ENCODE measurements at places on chromosomes 1 and 21. TPM values are rescaled to one million over a fixed set of nuclear protein-coding genes. Genes with fewer than 3 reads are reported as not detected.

DNA sequence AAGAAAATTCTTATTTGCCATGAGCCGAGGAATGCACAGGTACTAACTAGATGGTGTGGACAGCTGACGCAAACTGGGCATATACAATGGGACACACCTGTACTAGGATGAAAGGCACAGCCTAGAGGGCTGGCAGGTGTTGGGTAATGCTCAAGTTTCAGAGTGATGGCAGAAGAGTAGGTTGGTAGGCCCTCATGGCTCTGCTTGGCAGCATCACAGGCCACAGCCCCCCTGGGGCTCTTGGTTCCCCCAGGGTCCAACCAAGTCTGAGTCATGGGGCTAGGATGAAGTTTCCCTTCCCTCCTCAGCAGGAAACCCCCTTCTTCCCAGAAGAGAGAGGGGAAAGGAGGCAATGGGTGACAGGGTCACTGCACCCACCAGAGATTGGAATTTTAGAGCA is 35.2 kb downstream of the SPEN start:
- no peaks in the 10 kb centered on the region for H3K27me3 ChIP-seq
- H3K27ac ChIP-seq: no peak overlapping the region
- H3K4me3 ChIP-seq: no peak overlapping the region
- H3K36me3 ChIP-seq: peaks cover 5% of the 10 kb centered on the region

- no peak for DNase-seq
- H3K36me3 ChIP-seq: no peaks in the 10 kb centered on the region
- H3K4me1 ChIP-seq: no peaks in the 10 kb centered on the region
- H3K27me3 ChIP-seq: no peaks in the 10 kb centered on the region
Observed at GRCh38 chr1:203765029-203765837, at the start of gene LAX1. TSS of gene LAX1 (plus strand) at chr1:203765183. CDS start at chr1:203765566, 383 bp downstream.

Gene LEFTY2
- not detected for total RNA-seq

Gene GAS5
- total RNA-seq: 344 TPM

GRCh38 chr1:110336300-110337039 is 2.7 kb upstream of the RBM15 start:
- no peak overlapping the region for H3K4me3 ChIP-seq
- no peaks in the 10 kb centered on the region for H3K27me3 ChIP-seq
- DNase-seq: peak; percentile 32

- no peaks in the 10 kb centered on the region for H3K36me3 ChIP-seq
- peak; percentile 39 for DNase-seq
- no peak overlapping the region for H3K27ac ChIP-seq
- no peaks in the 10 kb centered on the region for H3K27me3 ChIP-seq
- peaks cover 45% of the 10 kb centered on the region for H3K4me1 ChIP-seq
- H3K4me3 ChIP-seq: no peak overlapping the region
Observed at GRCh38 chr1:214966346-214966745, 116.2 kb upstream of the KCNK2 start.

GRCh38 chr1:175863299-175864050 is 120.1 kb upstream of the TNR start:
- H3K36me3 ChIP-seq: no peaks in the 10 kb centered on the region
- H3K4me1 ChIP-seq: no peaks in the 10 kb centered on the region
- H3K4me3 ChIP-seq: no peak overlapping the region
- H3K27ac ChIP-seq: no peak overlapping the region
- DNase-seq: no peak
- peaks cover 14% of the 10 kb centered on the region for H3K27me3 ChIP-seq

All from GM23248 (cell line).